Stimulated activated CD4-positive, alpha-beta T cell treated with anti-CD3 and anti-CD28 coated beads, Interleukin-15, amount 100 ng/mL, for 1 hour (primary cell): ENCODE measurements at places on chromosomes 3 and 15.

DNA sequence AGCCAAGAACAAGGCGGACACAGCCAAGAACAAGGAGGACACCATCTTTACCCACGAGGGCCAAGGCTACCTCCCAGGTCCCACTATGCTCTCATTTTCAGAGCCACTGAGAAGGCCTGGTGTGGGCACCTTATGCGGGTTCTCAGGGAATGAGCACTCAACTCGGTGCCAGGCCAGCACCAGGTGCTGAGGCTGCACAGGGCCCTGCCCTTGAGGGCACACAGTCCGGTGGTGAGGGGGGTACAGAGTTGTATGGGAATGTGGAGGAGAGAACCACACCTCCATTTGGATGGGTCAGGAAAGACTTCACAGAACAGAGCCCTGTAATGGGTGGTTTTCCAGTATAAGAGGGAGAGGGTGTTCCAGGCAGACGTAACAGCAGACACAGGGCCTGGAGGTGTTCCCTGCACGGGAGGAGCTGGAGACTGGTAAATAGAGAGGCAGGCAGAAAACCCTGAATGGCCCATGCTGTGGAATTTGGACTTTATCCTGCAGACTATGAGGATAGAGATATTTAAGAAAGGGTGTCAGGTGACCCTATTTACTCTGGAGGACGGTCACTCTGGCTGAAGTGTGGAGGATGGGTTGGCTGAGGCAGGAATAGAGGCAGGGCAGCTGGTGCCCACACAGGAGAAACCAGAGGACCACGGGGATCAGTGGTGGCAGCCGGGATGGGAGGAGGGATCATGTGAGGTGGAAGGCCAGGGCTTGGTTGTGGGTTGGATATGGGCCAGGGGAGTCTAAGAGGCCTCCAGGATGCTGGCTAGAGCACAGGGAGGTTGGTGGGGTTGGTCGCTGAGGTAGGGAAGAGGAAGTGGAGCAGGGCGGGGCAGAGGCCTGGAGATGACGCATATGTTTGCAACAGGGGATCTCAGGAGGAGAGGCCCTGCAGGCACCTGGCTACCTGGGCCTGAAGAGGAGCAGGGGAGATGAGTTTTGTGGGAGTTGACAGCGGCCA is 34.6 kb downstream of the CRABP1 start:
- DNase-seq: no peak

DNA sequence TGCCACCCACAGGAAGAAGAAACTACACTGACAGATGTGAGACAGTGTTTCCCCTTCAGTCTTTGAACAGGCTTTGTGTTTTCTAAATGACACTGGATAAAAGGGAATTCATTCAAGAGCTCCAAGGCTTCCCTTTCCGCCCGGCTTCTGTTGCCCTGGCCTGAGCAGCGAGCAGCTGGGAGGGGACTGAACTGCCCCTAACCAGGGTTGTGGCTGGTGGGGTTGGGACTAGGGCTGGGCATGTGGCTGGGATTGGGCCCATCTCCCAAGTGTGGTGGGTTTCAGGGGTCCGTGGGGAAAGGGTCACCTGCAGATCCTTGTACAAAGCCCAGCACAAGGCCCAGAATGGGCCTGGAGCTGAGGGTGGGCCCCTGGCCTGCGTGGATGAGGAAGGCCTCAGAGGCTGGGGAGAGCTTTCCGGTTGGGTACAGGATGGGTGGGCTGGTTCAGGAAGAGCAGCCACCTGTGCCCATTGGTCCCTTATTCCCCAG is 10.4 kb downstream of the VILL start:
- DNase-seq: no peak

DNA sequence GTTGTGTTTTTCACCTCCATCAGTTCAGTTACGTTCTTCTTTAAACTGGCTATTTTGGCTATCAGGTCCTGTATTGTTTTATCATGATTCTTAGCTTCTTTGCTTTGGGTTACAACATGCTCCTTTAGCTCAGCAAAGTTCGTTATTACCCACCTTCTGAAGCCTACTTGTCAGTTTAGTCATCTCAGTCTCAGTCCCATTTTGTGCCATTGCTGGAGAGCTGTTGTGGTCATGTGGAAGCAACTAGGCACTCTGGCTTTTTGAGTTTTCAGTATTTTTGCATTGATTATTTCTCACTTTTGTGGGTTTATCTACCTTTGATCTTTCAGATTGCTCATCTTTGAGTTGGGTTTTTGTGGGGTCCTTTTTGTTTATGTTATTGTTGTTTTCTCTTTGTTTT is 151.3 kb downstream of the CFAP20DC start:
- no peak for DNase-seq

DNA sequence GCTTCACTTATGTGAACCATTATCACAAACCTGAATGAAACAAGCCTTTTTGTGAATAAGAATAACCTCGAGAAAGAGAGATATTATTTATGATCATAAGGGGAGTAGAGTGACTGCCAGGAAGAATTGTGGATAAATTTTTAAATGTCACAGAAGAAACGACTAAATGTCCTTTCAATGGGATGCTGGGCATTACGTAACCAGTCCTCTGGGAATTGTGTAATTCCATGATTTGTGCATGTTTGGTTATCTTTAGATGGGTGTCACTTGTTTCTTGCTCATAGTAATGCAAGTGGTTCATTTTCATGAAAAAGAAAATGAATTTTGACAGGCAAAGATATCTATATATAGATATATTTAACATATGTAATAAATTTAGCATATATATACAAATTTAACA is 379.5 kb upstream of the AGTR1 start:
- no peak for DNase-seq

DNA sequence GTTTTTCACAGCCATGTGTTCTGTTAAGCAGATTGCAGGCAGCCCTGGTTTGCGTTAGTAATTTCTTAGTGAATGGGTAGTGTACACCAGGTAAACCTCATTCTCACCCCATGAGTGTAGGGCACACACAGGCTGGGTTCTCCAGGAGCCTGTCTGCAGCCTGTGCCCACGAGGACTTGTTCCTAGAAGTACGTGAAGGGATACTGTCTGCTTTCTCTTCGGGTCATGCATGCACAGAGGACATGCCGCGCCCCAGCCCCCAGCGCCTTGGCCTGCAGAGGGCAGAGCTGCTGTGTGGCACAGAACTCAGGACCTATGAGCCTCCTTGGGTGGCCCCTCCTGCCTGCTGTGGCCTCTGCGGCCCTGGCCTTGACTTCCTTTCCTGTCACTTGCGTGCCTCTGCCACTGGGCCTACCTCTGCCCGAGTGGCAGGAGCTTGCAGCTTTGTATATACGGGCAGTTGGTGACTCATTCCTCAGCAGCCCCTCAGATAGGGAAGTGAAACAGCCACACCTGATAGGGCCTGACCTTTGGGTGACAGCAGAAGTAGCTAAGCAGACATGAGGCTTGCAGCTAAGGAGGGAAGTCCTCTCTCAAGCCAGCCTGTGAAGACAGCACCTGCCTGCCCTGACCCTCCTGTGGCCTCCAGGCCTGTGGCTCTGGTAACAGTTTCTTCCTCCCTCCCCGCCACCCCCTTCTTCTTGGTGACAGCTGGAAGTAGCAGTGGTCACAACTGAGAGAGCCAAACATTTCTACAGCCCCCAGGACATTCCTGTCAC is 19.5 kb downstream of the PPCDC start:
- peak; percentile 16 for DNase-seq

- DNase-seq: no peak
Measured at GRCh38 chr15:29103824-29104565, 165.6 kb downstream of the NSMCE3 start.

GRCh38 chr3:188888321-188889053 is 283.3 kb upstream of the TPRG1 start:
- DNase-seq: no peak

- DNase-seq: no peak
Measured at GRCh38 chr3:142117056-142117851, 32.1 kb downstream of the TFDP2 start.

GRCh38 chr15:68789534-68790241 is 31.0 kb downstream of the ANP32A start:
- DNase-seq: no peak

DNA sequence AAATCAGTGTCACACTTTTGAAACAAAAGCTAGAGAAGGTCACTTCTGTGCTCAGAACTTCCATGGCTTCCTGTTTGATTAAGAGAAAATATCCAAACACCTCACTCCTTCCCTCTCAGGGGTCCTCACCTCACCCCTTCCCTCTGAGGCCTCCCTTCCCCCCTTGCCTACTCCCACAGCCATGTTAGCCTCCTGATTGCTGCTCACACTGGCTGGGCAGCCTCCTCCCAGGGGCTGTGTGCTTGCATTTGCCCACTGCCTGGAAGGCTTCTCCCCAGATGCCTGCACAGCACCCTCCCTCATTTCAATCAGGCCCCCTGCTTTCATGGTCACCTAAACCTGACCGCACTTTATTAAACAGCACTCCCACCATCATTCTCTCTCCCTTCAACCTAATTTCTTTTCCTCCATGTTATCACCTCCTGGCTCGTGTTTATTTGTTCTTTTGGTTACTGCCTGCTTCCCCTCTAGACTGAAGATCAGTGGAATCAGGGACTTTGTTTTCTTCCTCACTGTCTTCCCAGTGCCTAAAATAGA is 10.4 kb downstream of the BOC start:
- no peak for DNase-seq

GRCh38 chr3:157807280-157807679 is 298.9 kb downstream of the SHOX2 start:
- no peak for DNase-seq

GRCh38 chr15:72342385-72342784 is 22.4 kb upstream of the CELF6 start:
- DNase-seq: no peak

DNA sequence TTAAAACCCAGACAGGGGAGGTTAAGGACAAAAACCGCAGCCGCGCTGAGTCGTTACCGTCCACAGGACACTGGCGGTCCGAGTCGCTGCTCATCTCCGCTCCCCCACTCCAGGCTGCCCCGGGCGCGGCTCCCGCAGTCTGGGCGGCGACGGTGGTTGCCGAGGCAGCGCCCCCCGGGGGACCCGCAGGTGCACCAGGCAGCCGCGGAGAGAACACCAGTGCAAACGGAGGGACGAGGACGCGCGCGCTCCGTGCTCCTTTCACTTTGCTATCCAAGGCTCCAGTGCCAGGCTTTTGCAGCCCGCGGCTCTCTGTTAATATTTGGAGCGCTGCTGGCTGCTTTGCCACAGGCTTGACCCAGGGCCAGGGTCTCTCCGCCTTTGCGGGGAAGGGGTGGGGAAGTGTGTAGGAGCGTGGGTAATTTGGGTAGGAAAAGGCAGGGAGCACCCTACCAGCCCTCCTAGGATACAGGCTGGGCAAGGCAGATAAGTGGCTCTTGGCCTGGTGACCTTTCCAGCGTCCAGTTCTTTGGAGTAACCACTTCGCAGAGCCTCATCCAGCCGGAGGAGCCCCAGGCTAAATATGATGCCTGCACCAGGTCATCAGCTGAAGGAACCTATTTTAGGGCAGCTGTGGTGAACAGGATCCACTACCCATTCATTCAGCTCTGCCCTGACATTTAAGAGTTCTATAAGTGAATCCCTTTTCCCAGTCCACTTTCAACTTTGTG is at the start of gene GADL1:
Gene GADL1, minus strand, starts transcription at position 141 of the 731 bp plus-strand sequence. Its CDS starts 47 bp downstream, at position 94.
- peak; percentile 0 for DNase-seq

GRCh38 chr3:117557464-117558090 is 848.0 kb downstream of the TUSC7 start:
- DNase-seq: no peak

- no peak for DNase-seq
Measured at GRCh38 chr3:132001999-132002398, 32.8 kb downstream of the CPNE4 start.

- DNase-seq: no peak
Measured at GRCh38 chr3:32448686-32449474, 53.8 kb downstream of the CMTM6 start.

DNA sequence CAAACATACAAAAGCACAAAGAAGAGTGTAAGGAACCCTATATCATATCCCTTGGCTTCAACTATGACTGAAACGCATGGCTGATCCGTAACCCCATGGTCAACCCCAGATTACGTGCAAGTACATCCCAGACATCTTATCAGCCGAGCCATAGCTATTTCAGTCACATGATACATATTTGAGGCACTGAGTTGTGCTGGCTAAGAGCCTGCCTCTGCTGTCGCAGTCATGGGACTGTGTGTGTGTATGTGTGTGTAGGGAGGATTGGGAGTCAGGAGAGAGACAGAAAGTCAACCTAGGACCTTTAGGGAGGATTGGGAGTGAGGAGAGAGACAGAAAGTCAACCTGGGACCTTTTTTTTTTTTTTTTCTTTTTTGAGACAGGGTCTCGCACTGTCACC is 8.4 kb downstream of the ST6GAL1 start:
- no peak for DNase-seq

DNA sequence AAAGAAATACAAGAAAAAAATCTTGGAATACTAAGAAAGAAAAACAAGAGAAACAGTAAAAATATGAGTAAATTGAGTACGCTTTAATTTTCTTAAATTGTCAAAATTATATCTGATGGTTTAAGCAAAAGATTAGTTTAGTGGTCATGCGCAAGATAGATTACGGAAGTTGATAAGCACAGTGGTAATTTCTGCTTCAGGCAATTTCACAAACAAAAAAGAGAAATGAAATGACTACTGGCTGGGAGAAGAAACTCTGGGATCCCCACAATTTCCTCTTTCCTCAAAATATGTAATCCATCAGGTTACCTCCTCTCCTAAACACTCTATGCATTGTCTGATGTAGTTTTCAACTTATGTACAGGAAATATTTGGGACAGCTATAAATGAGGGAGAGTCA is 9.0 kb downstream of the MYD88 start:
- no peak for DNase-seq

GRCh38 chr3:184496933-184497332 is 64.7 kb upstream of the EPHB3 start:
- no peak for DNase-seq

GRCh38 chr3:136142592-136142991 is 53.5 kb downstream of the MSL2 start:
- DNase-seq: no peak

DNA sequence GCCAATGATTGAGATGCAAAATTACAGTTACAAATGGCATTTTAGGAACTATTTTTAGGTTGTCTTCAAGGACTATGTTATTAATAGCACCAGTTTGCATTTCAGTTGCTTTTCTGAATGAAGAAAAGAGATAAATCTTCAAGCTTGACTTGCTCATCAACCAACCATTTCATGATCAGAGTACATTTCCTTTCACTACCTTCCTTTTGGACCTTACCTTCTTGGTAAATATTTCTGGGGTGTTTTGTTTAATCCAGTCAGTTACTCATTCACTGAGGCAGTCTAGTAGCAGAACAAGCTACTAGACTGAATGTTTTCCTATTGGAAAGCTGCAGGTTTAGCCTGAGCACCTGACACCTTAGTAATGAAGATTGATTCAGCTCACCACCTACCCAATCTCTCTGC is 8.2 kb downstream of the SLC27A2 start:
- no peak for DNase-seq

- DNase-seq: no peak
Measured at GRCh38 chr3:184351511-184352148, 9.8 kb downstream of the CLCN2 start.

- no peak for DNase-seq
Measured at GRCh38 chr3:157393113-157393512, 43.5 kb upstream of the PTX3 start.
